ENCODE measurements at places on chromosomes 6 and 20.
A peak's percentile ranks its signal among the peaks of the same experiment; 100 is the strongest.

DNA sequence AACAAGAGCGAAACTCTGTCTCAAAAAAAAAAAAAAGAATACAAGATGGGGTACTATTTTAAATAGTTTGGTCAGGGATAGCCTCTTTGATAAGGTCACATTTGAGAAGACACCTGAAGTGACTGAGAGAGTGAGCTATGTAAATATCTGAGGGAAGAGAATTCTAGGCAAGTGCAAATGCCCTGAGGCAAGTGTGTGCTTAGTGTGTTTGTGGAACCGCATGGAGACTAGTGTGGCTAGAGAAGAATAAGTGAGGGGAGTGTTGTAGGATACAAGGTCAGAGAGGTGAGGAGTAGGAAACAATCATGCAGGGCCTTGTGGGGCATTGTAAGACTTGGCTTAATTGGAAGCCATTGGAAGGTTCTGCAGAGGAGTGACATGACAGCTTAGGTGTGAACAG, 3.4 kb downstream of the RSPH9 start:
- no peak for DNase-seq

- DNase-seq, result no peak
These were observed 285.7 kb upstream of the PRDM1 start for GRCh38 chr6:105800398-105800797.

GRCh38 chr6:156779206-156780094, 2.3 kb downstream of the ARID1B start:
- DNase-seq, result peak; percentile 67

DNA sequence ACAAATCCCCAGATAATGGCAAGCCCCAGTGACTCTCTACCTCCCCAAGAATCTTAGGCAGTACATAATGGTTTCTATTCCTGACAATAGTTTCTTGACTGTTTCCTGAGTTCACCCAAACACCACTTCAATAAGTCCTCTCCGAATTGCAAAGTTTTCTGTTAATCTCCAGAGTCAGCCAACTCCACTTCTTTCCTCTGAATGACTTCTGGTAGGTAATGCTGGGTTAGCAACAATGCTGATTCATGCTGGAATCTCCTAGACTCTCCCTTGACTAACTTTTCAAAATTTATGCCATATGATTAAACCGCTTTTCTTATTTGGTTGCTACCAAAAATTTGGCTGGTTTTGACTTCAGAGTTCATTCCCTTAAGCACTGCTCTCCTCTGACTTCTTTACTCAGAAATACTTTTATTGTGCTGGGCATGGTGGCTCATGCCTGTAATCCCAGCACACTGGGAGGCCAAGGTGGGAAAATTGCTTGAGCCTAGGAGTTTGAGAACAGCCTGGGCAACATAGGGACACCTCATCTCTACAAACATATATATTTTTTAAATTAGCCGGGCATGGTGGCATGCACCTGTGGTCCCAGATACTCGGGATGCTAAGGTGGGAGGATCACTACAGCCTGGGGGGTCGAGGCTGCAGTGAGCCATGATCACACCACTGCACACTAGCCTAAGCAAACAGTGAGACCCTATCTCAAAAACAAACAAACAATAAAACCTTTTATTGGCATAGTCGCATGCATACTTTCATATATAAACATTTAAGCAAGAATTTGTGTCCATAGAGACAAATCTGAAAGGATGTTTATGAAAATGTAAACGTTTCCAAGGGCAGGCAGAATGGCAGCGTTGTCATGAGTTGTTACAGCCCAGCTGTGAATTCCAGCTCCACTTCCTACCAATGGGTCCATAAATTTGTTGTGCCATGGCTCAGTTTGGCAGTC, 249.3 kb upstream of the PLN start:
- no peak for DNase-seq

GRCh38 chr20:10603971-10604864, 69.6 kb downstream of the JAG1 start:
- no peak for DNase-seq

DNA sequence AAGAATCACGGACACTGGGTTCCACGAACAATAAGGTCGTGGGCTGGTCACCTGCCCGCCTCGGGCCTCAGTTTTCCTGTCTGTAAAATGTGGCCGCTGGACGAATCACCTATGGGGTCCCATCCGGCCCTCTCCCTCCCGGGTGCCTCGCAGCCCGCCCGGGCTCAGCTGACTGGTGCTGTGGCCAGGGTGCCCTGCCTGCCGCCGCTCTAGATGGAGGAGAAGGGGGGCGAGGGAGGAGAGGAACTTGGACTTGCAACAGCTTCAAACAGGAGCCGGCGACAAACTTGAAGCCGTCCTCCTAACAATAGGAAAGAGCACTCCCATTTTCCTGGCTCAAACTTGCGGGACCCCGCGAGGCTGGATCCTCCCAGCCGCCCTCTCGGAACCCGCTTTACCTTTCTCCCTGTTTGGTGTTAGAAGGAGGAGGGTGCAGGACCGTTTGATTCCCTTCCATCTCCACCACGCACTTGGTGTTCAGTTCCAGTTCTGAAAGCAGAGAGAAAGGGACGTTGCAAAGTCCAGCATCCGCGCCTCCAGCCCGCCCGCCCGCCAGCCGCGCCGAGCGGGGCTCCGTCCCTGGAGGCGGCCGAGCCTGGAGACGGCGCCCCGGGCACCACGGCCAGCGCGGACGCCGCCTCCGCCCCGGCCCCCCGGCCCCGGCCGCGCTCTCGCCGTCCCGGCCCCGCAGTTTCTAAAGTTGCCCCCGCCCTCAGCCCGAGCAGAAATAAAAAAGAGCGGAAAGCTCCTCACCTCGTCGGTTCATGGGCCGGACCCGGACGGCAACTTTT, 584 bp downstream of the KIF13A start:
- DNase-seq, result no peak

- DNase-seq, result no peak
These were observed 5.5 kb upstream of the HDDC2 start for GRCh38 chr6:125307150-125307838.

- no peak for DNase-seq
These were observed 1.8 kb downstream of the FOXF2 start for GRCh38 chr6:1390946-1391799.

DNA sequence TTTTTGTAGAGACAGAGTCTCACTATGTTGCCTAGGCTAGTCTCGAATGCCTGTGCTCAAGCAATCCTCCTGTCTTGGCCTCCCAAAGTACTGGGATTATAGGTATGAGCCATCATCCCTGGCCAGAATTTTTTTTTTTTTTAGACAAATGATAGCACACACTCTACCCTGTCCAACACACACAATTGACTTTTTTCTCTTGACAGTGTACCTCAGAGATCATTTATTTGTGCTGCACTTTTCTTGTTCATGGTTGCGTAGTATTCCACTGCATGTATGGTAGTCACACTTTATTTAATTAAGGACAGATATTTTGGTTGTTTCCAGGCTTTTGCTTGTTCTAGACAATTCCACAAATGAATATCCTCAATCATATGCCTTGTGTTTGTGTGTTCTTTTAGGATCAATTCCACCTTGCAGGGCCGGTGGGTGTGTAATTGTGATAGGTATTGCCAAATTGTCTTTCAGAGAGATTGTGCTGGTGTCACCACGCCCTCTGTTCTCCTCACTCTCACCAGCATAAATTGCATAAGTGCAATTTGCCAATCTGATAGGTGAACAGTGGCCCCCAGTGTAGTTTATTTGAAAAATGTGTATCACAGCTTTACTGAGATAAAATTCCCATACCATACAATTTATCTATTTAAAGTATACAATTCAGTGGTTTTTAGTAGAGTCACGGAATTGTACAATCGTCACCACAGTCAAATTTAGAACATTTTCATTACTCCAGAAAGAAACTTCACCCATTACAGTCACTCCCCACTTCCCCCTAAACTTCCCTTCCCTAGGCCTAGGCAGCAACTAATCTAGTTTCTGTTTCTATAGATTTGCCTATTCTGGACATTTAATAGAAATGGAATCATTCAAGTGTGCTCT, 20.1 kb downstream of the SRC start:
- no peak for DNase-seq

- DNase-seq, result peak; percentile 55
These were observed at the start of gene HLA-DMB for GRCh38 chr6:32940656-32941213. TSS of gene HLA-DMB (minus strand) at chr6:32941028. CDS start at chr6:32940807, 221 bp downstream.

GRCh38 chr6:128208851-128209580, 308.2 kb upstream of the THEMIS start:
- no peak for DNase-seq

GRCh38 chr6:33105386-33105785, 29.6 kb downstream of the HLA-DPB1 start:
- no peak for DNase-seq

- DNase-seq, result no peak
These were observed 47.2 kb downstream of the BACH2 start for GRCh38 chr6:90249458-90249857.

DNA sequence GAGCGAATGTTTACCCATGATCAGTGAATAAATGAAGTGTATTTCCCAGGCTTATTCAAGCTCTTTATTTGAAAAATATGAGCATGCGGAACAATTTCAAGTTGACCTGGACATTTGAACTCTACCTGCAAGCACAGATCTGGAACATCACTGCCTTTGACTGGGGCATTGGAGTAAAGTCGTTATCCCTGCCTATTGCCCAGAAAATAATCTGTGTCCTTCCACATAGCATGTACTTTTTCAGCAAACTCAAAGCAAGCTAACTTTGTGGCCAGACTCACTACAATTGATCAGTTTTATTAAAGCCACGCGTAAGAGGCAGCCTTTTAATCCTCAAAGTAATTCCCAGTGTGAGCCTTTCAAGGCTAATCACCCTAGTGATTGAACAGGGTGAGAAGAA, 73.4 kb upstream of the PAK5 start:
- DNase-seq, result no peak

- DNase-seq, result no peak
These were observed 89.3 kb upstream of the JAG1 start for GRCh38 chr20:10763112-10763511.

- no peak for DNase-seq
These were observed 146.9 kb downstream of the FOXC1 start for GRCh38 chr6:1756472-1757129.

- DNase-seq, result no peak
These were observed 7.3 kb upstream of the TRAM2 start for GRCh38 chr6:52584203-52584602.

- no peak for DNase-seq
These were observed 258.4 kb downstream of the ARID1B start for GRCh38 chr6:157035546-157035945.

DNA sequence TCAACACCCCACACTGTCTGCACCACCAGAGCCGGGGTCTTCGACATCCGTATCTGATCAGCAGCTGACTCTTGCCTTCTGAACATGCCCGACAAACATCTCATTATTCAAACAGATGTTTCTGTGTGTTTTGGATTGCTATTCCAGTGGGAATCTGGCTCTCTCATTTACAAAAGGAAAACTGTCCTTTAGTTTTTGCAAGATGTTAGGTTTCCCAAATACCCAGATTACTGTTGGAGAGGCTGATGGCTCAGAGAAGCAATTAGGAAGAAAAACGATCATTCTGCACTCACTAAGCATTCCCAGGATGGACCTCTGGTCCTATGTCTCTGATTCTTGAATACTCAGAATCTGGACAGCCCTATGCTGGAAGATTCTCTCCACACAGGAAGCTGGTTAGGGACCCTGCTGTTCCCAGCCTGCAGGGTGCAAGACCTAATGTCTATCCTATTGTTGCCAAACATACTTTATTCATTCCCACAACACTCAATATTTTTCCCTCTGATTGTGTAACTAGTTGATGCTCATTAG, 532.9 kb downstream of the CDH26 start:
- DNase-seq, result no peak

GRCh38 chr20:59994697-59995122, 36.5 kb downstream of the CDH26 start:
- no peak for DNase-seq

GRCh38 chr6:155314773-155315515, 660 bp upstream of the TFB1M start:
- DNase-seq, result peak; percentile 63

DNA sequence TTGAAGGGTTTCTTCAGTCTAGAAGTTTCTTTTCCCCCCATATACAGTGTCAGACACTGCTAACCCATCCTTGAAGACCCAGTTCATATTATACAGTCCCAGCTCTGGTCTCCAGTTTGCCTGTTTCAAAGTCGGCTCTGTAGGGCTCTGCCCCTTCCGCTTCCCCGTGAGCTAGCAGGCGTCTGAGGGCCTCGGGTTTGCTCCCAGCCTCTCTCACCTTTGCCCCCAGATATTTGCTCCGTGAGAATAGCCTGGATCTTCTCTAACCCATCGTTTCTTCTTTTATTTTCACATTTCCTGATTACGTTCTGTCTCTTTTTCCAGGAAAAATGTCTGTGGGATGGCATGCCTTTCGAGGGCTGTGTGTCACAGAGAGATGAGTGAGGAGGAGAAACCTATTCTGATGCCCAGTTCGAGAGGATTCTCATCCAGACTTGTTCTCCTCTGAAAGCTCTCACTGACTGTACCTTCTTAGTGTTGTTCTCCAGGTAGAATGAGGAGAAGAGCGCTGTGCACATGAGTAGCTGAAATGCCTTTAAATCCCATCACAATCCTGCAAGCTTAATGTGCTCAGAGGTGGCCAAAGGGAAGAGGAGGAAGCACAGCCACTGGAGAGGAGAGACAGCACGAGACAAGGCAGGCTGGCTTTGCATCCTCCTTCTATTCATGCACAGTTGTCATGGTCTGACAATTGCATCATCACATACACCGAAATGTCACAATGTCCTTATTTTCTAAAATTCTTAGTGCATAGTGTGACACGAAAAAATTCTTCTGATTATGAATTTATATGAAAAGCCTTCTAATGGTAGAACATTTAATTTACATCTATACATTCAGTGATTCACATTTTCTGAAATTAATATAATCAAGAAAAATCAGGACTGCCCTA, 171.1 kb downstream of the FOXA2 start:
- DNase-seq, result no peak

- no peak for DNase-seq
These were observed 31.5 kb upstream of the FNDC1 start for GRCh38 chr6:159137676-159138075.

GRCh38 chr6:37456816-37457560, 24.0 kb downstream of the CMTR1 start:
- no peak for DNase-seq

DNA sequence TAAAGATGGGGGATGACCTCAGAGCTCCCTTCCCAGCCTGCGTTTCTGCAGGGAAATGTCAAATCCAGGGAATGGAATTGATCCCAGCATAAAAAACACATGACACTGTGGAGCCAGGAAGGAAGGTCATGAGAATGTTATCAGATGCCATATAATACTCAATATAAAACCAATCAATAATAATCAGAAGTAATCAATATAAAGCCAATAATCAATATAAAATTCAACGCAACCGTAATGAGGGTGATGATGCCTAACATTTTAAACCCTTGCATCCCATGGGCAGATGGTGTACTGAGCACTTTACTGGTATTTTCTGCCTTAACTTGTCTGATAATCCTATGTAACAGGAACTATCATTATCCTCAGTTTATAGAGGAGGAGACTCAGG, 30.1 kb upstream of the SULF2 start:
- no peak for DNase-seq
